Urinary bladder (tissue), 4 donors: ENCODE measurements at places on chromosomes 11 and 22.

GRCh38 chr11:70433966-70434812 is 35.9 kb downstream of the CTTN start:
- DNase-seq: no peak

DNA sequence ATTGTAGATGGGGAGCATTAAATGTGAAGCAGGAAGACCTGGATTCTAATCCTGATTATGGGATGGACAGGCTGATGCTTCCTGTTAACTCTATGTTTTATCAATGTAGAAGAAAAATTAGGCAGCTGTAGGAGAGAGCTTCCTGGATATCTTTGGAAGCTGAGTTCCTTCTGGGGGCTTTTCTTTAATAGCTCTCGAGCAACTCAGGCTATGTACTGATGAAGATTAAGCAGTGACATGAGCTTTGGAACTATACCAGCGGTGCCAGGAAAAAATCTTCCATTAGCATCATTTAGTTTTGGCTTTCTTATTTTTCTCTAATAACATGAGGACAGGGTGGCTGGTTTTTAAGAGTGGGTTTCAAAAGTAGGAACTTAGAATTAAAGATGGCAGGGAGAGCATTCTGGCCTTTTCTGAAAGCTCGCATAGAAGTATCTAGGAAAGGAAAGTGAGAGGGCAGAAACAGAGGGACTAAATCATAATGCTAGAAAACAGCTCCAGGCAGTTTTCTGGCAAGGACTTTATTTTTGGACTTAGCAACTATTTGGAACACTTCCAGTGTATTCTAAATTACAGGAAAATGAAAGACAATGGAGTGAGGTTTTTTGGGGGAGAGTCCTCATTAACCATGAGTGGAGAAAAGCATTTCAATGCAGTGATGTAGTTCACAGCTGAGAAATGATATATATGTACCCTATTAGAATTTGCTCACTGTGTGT is 69.2 kb upstream of the RRM1 start:
- DNase-seq: peak; percentile 83

- no peak for DNase-seq
Observed at GRCh38 chr22:31271485-31271884, 20.8 kb downstream of the PIK3IP1 start.

DNA sequence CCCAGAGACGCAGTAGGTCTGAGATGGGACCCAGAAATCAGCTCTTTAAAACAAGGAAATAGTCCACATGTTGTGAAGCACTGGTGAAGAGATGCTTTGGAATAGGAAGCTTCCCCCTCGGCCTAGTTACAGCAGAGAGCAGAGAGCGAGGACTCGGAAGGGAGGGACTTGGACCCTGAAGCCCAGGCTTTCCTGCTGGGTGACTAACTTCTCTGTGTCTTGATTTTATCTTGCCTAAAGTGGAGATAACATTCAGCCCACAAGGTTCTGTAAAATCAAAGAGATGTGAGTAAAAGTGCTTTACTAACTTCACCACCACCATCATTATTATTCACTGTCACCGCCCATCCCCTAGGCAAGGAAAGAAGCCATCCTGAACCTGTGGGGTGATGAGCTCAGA is 58.4 kb downstream of the THAP12 start:
- no peak for DNase-seq

- DNase-seq: no peak
Observed at GRCh38 chr11:85745626-85746025, 59.6 kb upstream of the CCDC89 start.

GRCh38 chr11:107593951-107594350 is 3.0 kb downstream of the ELMOD1 start:
- DNase-seq: no peak

GRCh38 chr11:17790453-17790852 is 55.9 kb downstream of the KCNC1 start:
- no peak for DNase-seq

DNA sequence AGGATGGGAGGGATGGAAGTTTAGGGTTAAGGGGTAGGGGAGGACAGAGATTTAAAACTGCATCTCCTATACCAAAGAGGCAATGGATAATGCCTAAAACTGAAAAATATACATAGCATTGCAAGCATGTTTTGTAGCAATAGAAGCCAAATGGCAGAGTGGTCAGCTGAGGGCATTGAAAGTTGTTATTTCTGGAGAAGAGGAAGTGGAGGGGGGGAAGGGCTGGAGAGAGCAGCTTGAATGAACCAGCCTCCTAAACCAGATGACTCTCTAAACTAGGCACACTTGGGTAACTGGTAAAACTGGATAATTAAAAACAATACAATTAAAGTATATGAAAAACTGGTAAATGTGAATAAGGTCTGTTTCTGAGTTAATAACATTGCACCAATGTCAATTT is 70.3 kb upstream of the TP53I11 start:
- no peak for DNase-seq

- no peak for DNase-seq
Observed at GRCh38 chr11:63459586-63459985, 31.4 kb downstream of the PLAAT5 start.

GRCh38 chr11:102139081-102139498 is 28.8 kb downstream of the YAP1 start:
- DNase-seq: no peak

DNA sequence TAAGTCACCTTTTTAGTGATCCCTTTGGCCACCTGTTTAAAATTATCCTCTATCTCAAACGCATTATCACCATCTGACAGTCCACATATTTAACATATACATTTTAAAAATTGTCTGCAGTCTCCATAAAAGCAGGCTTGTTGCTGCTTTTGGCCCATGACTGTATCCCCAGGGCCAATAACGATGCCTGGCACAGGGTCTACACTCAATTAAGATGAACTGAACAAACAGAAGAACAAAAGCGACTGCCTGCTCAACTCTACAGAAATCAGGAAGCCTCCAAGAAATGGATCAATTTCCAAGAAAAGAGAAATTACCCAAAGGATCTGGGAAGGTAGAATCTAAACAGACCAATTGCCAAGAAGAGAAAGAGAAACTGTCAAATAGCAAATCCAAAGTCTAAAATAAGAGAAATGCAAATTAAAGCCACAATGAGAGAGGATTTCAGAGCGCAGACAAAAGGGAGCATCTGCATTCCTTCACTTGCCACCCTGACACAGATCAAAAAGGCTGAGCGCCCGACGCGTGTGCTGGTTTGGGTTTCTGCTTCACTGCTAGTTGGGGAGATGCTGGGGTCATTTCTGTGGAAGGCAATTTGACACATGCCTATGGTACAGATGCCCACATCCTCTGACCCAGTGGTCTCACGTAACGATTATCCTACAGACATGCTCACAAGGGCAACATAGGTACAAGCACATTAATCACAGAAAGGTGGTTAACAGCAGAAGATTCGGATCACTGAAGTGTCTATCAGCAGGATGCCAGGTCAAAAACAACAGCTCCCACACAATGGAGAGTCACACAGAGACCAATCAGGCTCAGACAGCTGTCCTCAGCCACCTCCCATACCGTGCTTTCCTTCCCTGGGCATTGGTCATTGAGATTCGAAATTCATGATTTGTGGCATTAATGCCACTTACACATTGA is 55.9 kb downstream of the SHISAL1 start:
- DNase-seq: no peak

- no peak for DNase-seq
Observed at GRCh38 chr11:40921246-40921645, 538.2 kb downstream of the LRRC4C start.

GRCh38 chr11:75668451-75669297 is at the start of gene MAP6:
TSS of gene MAP6 (minus strand) at chr11:75669038. CDS start at chr11:75668369, 669 bp downstream.
- DNase-seq: no peak

DNA sequence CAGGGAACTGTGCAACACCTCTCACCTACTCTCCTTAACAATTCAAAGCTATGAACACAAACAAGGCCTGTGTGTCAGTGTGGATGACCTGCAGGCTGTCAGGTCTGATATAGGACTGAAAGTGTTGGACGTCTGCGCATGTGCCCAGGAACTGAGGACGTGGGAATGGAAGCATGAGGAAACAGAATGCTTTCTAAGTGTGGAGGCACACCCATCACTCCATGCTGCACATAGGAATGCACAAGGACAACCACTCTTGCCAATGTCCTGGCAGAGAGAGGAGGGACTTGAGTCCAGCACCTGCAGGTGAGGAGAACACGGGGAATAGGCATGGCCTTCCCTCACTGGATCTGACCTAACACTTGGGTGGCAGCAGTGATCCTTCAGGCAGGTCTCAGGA is 874.3 kb downstream of the OPCML start:
- DNase-seq: no peak

DNA sequence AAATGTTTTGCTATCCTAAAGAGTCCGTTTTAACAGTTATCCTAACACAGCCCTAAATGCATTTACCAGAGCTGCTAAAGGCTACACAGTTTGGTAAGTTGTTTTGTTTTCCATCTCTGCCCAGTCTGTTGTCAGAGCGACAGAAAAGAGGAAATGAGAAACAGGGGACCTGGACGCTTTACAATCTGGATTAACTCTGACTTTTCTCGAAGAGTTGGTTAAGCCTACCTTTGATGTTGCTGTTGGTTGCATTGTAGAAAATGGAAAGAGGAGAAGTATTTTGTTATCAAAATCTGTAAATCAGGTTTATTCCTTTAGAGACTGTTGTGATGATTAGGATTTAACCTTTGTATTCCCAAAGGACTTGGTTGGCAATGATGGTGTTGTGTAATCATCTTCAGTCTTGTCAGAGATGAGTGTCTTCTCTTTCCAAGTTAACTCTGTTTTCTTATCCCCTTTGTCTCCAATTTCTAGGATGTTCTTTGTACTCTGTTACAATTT is 481 bp downstream of the ANGPTL5 start:
- DNase-seq: peak; percentile 21

DNA sequence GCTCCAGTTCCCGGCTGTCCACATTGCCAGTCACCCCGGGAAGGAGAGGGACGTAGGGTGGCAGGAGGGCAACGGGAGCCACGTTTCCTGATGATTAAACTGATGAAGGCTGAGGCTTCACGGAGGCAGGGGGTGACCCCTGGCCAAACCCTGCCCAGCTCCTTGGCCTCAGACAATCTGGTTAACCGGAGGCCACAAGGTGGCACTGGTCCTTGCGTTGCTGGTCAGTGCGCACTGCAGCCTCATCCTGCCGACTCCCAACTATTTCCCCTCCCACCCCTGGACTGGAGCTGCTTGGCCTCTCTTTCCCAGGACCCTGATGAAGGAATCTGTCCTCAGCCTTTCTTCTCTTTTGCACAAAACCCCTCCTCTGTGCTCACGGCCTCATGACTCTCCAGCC is 75.3 kb downstream of the PDE2A start:
- no peak for DNase-seq

DNA sequence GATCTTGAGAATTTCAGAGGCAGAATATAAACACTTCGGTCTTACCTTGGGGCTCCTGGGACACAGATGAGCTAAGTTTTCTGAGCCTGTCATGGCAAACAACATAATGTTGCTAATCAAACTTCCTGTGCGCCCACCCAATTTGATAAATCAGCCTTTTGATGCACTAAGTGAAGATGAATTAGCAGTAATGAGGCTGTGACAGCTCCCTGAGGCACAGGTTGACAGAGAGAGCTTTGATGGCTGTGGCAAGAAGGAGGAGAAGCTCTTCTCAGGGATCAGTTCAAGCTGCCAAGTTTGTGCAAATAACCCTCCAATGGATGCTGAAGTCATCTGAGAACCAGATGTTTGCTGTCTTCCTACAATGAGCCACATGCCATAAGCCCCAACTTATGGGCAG is 34.4 kb downstream of the DRD2 start:
- DNase-seq: no peak

DNA sequence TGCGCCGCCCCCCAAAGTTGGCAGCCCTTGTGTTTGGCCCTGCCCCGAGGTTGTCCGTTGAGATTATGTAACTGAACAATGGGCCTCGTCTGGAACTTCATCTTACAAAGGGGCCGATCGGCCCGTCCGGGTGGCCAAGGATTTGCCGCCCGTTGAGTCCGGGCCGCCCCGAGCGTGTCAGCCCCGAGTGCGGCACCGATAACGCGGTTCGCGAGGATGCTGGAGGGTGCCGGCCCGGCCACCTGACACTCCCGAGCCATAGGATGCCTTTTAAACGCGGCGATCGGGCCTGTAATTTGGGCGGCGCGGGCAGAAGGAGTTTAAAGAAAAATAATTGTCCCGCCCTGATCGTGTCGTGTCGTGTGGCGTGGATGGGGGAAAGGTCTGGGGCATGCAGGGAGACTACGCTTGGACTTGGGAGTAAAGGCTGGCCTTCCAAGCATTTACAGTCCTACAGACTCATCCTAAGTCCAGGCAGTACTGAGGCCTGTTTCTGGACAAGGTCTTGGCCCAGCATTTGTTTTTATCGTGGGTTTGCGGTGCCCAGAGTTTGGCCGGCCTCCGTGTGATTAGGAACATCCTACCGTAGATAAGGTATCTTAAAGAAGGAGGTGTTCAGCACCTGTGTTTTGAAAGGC is 1.3 kb downstream of the WEE1 start:
- DNase-seq: no peak

DNA sequence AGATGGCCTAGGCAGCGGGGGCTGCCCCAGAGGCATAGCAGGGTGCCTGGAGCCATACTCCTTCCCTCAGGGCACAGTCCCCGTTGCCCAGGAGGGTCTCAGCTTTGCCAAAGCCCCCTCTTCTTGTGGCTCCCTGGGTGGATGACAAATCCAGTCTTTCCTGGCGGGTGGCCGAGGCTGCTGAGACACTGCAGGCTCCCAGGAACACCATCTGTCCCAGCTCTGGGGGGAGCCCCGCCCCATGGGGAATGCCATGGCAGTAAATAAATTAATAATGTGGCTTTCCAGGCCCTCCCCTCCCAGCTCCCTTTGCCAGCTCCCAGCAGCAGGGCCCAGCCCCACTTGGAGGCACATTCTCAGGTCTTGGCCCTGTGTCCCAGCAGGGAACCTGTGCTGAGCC is 45.0 kb downstream of the PDE2A start:
- DNase-seq: no peak

DNA sequence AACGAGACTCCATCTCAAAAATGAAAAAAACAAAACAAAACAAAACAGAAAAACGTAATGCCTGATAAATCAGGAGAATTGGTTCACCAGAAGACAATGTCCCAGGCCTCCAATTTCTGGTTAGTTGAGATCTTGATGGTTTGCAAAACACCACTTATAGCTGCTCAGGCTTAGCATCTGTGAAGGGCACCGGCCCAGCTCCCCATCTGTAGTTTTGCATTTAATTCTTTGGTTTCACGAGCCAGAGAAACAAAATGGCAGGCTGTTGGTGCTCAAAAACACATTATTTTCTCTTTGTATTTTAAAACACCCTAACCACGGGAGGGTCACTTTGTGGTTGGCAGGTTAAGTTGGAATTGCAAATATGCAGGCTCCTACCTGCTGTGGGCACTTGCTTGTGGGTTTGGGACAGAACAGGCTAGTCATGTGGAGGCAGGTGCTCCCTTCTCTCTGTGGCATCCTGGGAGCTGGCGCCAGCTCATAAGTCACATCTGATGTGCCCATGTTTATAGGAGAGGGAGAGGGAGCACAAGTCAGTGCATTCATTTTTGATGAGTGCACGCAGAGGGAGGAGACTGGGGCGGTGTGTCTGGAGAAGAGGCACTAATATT is 145.9 kb downstream of the CEP164 start:
- no peak for DNase-seq

GRCh38 chr11:3036419-3036818 is 20.8 kb downstream of the CARS1 start:
- no peak for DNase-seq
